ENCODE measurements at places on chromosomes 2 and 18.

- DNase-seq: no peak
Observed at GRCh38 chr2:195503208-195503607, 153.8 kb upstream of the SLC39A10 start.

DNA sequence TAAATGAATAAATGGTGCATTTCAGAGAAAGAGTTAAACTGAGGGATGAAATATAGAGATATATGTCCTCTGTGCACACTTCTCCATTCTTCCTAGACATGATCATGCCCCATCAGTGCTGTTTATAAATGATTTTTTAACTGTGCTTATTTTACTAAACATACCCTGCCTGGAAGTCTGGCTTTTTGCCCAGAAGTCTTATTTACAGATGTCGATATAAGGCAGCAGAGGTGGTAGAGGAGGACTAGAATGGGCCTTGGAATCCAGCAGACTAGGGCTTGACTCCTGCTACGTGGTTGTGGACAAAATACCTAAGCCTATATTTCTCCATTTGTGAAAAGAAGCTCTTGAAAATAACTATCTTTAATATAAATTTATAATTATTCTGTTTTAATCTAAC, 355.5 kb downstream of the RAD51AP2 start:
- DNase-seq: no peak

DNA sequence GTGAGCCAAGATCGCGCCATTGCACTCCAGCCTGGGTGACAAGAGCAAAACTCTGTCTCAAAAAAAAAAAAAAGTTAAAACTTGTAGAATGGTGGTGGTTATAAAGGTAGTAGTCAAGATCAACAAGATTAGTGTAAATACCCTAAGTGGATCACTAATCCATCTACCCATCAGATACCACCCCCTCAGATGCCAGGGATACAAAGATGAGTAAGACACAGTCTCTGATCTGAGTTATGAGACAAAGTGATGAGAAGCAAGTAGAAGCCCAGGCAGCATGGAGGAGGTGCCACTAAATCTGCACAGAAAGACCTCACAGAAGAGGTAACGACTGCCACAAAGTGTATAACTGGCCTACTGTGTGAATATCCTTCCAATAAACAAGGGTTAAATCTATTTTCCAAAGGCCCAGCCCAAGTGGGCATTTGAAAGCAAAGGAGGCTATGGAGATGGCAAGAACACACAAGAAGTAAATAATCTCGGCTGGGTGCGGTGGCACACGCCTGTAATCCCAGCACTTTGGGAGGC, 20.2 kb downstream of the NFE2L2 start:
- no peak for DNase-seq

DNA sequence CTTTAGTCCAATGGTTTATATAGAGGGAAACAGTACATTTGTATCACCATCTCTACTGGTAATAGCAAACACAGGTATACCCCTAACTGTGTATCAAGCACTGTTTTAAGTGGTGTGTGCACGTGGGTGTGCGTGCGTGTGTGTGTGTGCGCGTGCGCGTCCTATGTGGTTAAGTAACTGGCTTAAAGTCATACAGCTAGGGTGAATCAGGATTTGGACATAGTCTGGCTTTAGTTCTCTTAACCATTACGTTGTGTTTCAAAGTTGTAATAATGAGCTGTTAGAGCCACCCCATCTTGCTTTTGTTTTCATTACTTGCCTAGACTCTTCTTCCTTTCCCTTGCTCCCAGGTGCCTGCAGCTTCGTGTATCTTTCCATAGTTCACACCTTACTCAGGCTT, 2.1 kb downstream of the HADHB start:
- DNase-seq: no peak

DNA sequence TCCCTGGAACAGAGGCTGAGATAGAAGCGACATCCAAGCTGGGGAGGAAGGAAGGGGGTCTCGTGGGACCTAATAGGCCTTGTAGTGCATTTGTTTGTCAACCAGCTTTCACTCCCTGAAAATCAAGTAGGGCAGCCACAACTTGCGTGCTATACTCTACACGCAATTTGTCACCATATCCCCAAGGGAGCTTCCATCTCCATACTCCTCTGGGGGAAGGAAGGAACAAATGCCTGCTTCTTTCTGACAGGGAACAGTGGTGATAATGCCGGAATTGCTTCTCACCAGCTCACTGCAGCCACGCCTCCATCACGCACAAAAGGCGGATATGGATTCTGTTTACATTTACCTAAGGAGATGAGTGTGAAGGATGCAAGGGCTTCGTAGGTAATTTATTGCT, 213.4 kb downstream of the TMEM163 start:
- DNase-seq: no peak

DNA sequence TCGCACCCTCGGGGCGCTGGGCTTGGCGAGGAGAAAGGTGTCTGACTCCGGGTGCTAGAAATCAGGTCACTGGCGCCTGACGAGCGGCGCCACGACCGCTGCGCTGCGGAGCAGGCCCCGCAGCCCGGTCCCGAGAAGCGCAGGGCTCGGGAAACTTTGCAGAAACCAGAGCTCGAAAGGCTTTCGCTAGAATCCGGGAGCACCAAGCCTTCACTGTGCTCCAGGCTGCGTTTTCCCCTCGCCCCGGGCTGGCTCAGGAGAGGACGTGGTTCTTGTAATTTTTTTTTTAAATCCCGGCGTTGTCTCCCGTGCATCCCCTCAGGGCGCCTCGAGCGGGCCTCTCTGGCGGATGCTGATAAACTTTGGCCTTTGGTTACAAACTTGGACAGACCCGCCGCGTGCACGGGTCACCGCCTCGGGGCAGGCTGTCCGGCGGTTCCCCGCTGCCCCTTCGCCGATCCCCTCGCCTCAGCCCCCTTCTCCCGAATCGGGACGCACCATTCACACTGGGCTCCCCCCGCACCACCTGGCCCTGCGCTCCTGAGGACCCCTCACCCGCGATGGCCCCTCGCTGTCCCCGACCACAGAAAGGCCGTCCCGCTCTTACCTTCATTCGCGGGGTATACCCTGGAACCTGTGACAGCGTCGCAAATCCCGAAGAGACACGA, 419 bp downstream of the EPHA4 start:
- DNase-seq: no peak

DNA sequence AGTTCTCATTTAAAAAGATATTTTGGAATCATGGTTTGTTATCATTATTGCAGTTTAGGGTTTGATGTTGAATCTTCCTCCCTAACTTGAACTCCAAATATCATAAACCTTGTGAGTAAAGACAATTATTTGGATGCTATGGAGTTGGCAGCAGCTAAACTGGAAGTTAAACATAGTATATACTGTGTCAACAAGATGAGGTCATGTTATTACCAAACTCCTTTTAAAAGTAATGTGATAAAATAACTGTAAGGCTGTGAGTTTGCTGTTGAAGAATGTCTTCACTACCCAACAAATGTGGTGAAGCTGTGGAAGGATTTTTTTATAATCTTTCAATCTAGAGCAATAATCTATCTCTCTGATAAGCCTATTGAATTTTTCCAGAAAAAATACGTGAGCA, 16.0 kb downstream of the DNAH6 start:
- DNase-seq: no peak

DNA sequence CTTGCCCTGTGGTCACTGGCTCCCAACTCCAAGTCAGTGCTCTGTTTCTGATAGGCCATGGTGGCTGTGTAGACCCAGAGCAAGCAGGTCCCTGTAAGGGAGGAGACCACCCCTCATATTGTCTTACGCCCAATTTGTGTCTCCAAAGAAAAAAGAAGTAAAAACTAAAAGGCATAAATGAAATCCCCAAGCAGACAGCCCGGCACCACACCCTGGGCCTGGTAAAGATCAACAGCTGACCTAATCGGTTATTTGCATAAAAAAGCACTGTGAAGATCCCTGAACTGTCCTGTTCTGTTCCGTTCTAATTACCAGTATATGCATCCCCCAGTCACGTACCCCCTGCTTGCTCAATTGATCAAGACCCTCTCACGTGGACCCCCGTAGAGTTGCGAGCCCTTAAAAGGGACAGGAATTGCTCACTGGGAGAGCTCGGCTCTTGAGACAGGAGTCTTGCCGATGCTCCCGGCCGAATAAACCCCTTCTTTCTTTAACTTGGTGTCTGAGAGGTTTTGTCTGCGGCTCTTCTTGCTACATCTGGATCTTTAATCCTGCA, 364.1 kb upstream of the HS6ST1 start:
- no peak for DNase-seq

- DNase-seq: peak; percentile 17
Observed at GRCh38 chr2:12057436-12058166, 311.2 kb downstream of the LPIN1 start.

- no peak for DNase-seq
Observed at GRCh38 chr2:63743170-63743981, 98.3 kb upstream of the UGP2 start.

DNA sequence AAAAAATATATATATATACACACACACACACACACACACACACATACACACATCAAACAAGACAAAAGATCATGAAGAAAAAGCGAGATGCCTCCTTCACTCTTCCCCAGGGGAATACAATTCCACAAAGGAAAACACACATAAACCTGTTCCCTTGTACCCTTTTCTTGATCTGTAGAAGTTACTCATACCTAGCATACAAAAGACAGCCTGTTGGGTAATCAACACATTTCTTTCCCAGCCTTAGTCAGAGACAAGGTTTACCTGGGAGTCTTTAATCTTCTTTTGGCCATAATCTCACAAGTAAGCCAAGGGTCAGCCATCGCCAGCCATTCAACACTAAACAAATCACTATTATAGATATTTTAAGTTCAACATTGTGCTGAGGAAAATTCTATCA, 407.0 kb downstream of the SUCLG1 start:
- DNase-seq: no peak

- DNase-seq: no peak
Observed at GRCh38 chr2:54740333-54740732, 16.9 kb downstream of the EML6 start.

- no peak for DNase-seq
Observed at GRCh38 chr2:113240150-113240914, 38.4 kb downstream of the PAX8 start.

DNA sequence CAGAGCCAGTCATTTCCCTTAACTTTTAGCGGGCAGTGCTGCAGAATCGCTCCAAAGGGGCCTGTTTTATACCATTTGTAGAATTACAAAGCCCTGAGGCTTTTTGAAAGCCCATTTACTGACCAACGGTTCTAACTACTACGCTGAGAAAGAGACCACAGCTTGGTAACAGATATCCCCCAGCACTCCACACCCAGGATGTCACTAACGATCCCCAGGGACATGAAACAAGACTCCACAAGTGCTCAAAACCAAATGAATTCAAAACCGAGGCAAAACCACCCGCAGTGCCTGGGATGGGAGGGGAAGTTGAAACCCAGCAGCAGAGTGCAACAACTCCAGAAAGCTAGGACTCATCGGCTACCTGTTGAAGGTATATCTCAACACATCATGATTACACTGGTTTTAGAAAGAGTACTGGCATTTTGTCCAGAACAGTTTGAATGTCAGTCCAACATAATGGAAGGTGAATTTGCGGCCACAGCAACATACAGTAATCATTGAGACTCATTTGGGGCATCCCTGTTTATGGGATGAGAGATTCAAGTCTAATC, 33.6 kb upstream of the LRP2 start:
- DNase-seq: no peak

DNA sequence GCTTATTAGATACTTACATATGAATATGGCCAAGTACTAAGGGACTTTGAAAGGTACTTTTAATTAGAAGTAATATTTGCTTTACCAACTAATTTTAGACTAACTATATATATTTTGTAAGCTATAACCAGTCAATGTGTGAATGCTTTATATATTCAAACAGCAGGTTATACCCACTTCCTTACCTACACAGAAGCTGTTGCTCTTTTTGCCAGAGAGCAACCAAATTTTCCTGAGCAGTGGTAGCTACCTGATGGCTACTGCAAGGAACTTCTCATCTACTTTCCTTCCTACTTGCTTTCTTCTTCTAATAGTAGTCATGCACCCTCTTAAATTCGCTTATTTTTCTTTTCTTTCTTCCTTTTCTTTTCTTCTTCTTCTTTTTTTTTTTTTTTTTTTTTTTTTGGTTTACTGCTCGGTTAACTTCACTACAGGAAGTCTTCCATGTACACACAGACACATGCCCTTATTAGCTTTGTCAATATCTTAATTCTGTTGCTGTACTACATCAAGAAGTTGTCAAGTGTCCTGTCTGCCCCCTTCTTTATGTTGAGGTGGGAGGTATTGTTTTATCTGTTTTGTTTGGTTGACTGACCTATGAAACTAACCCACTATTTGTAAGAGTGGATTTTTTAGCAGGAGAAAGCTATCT, 95.0 kb downstream of the EPC2 start:
- no peak for DNase-seq

DNA sequence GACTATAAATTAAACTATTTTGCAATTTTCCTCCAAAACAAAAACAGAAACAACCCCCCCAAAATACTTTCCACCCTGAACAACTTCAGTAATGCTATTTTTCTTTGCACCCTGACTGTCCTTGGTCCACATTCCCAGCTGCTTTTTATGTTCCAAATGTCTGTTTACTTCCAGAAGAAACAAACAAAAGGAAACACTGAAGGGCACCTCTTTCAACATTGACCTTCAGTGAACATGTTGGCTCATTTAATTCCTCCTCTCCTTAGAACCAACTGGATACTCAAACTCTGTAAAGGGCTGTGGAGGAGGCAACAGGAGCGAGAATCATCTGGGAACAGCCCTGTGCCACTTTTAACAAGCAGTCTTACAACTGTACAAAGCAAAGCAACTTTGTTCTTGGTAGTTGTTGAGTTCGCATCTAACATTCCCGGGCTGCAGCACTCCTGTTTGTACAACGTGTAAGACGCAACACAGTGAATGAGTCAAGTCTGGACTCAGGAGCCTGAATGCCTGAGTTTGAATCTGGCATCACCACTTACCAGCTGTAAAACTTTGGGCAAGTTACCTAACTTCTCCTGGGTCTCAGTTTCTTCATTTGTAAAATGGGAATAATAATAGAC, 111.4 kb upstream of the GATA6 start:
- DNase-seq: no peak

DNA sequence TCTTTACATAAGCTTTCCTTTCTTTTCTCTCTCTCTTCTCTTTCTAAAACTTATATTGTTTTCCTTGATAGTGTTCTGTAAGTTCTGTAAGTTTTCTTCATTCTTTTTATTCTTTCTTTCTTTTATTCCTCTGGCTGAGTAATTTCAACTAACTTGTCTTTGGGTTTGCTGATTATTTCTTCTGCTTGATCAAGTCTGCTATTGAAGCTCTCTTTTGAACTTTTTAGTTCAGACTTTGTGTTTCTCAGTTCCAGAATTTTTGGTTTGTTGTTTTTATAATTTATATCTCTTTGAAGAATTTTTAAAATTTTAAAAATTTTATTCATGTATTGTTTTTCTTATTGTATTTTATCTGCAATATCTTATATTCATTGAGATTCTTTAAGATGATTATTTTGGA, 795.8 kb upstream of the SALL3 start:
- DNase-seq: no peak
